ENCODE measurements at places on chromosomes 5 and 9.

- no peak for DNase-seq
Measured at GRCh38 chr9:77827104-77827784, 179.1 kb upstream of the GNA14 start.

- no peak for DNase-seq
Measured at GRCh38 chr5:51495672-51496071, 112.4 kb downstream of the ISL1 start.

DNA sequence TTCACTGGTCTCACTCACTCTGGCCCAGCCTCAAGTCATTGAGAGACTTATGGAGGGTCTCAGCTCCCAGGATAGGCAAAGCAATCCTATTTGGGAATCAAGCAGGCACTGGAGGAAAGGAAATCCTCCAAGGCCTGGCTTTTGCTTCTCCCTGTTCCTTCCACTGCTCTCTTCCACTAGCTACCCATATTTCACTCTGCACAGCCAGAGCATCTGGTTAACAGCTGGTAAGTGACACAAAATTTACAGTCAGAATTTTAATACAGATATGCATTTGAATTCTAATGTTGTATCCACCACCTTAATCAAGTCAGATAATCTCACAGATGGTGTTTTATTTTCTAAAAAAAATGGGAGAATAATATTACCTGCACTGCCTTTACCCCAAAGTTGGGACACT lies 868 bp upstream of the C1QTNF2 start:
- no peak for DNase-seq

- no peak for DNase-seq
Measured at GRCh38 chr5:180553530-180553929, 37.8 kb downstream of the SCGB3A1 start.

- no peak for DNase-seq
Measured at GRCh38 chr9:75464726-75465125, 376.4 kb downstream of the OSTF1 start.

GRCh38 chr9:35205340-35205739 lies 43.5 kb downstream of the UNC13B start:
- DNase-seq = no peak

DNA sequence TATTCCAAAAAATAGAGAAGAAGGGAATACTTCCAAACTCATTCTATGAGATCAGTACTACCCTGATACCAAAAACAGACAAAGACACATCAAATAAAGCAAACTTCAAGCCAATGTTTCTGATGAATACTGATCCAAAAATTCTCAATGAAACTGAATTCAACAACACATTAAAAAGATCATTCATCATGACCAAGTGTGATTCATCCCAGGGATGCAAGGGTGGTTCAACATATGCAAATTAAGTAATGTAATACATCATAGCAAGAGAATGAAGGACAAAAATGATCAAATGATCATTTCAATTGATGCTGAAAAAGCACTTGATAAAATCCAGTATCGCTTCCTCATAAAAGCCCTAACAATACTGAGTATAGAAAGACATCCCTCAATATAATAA lies 4.9 kb upstream of the RCL1 start:
- DNase-seq = no peak

DNA sequence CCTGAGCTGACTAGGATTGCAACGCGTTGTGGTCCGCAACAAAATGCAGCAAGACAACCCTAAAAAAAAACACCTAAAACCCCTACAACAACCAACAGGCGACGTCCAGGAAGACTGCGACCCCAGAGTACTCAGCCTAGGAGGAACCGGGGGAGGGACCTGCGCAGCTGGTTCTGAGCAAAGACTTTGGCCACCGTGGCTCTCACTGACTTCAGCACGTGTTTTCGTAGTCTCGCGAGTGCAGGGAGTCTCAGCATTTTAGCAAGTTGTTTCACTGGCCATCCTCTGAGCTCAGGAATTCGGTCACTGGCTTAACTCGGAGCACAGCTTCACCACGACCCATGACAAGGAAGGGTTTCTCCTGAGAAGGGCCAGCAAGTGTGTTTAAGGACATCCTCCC lies 8.6 kb upstream of the ZDHHC11 start:
- no peak for DNase-seq

GRCh38 chr9:89455356-89455824 lies 42.5 kb downstream of the SEMA4D start:
- no peak for DNase-seq

DNA sequence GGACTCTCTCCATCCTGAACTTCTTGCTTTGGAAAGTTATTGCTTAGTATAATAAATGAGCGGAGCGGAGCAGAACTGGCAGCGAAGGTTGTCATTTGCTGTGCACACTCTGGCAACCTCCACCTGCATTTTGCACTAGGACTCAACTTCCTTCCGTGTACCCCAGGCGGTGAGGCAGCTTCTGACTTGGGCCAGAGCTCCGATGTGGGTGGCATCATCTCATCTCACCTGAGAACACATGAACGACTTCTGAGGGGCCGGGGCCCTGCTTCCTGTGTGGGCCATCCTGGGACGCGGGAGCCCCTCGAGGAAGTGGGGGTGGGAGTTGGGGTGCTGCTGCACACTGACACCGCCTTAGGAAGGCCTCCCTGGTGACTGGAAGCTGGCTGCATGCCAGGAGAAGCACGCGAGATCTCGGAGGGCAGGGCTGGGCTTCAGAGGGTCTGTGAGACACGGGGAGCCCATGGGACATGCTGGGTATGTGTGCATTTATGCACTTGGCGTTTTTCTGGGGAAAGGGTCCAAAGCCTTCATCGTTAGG lies 56.5 kb upstream of the COL5A1 start:
- DNase-seq = no peak

GRCh38 chr5:153816870-153817269 lies 221.8 kb downstream of the FAM114A2 start:
- no peak for DNase-seq

- DNase-seq = no peak
Measured at GRCh38 chr5:132797651-132798050, 15.5 kb upstream of the SOWAHA start.

GRCh38 chr9:107872457-107873192 lies 383.1 kb upstream of the KLF4 start:
- DNase-seq = no peak

GRCh38 chr5:167317884-167318283 lies 973.6 kb upstream of the WWC1 start:
- no peak for DNase-seq

DNA sequence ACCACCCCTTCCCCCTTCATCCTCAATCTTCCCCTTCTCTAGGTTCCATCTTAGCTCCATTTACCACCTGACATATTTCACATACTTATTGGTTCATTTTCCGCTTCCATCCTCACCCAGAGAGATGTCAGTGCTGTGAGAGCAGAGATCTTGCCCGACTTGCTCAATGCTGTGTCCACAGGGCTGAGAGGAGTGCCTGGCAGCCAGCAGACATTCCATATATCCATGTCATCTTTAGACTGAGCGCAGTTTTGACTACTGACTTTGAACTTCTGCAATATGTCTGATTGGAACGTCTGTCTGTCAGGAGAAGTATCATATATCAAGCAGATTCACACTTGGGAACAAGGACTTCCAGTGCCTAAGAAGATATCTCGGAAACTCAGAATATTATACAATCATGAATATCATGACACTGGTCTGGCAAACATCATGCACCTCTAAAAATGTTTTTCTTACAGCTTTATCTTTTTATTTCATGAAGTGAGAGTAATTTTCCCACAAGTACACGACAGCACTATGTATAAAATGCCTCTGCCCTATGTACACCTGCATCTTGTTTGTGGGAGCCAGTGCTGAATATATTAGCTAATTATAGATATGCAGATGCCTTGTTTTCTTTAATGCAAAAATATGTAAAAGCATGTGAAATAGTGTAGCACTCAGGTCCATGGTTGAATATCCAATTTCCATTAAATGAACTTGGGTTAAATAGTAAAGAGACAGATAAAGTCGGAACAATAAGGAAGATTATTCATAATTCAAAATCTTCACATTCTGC lies 454.0 kb upstream of the DAP start:
- no peak for DNase-seq

DNA sequence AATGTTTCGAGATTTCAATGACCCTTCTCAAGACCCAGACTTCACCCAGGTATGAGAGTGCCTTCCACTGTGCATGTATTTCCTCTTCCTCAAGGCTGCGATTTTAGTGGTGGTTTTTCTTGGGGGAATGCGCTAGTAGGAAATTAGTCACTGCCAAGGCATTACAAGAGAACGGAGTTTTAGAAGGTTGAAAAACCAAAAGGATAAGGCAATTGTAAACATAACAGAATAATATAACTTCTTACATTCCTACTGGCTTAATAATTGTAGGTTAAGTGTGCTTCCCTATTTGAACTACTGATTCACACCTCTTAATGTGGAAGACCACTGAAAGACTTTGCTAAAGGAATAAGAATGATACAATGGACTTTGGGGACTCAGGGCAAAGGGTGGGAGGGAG lies 38.9 kb downstream of the ACO1 start:
- no peak for DNase-seq

DNA sequence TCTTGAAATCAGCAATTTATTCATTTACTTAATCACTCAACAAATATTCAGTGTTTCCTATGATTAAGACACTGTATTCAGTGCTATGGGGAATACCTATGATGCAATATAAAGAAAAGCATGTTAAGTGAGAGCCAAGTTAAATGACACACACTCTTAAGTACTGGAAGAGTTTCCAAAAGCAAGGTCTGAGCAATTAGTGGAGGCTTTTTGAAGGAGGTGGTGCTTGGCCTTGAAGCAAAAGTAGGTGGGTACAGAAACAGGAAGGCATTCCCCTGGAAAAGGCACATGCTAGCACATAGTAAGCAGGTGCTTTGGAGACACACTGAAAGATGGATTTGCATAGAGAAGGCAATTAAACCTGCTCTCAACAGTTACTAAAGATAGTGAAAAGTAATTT lies 4.0 kb downstream of the TSLP start:
- DNase-seq = no peak

DNA sequence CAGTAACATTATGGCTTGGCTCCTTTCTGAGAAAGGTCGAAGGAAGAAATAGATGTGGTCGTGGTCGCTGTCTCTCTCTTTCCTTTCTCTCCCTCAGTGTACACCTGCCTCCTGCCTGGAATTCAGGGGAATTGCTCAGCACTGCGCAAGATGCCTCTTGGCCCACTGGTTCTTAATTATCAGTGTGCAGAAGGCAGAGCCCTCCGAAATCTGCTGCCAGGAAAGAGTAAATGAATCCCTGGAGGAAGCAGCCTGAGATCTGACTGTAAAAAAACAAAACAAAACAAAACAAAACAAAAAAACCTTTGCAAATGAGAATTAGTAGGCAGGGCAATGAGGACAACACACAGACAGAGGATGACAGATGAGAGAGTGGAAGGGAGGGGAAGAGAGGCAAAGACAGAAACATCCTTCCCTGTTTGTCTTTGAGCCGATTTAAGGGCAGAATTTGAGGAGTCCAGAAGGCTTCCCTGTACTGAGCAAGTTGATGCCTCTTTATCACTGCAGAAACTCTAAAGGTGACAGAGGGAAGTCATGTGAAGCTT lies 113.8 kb upstream of the PUM3 start:
- DNase-seq = no peak

DNA sequence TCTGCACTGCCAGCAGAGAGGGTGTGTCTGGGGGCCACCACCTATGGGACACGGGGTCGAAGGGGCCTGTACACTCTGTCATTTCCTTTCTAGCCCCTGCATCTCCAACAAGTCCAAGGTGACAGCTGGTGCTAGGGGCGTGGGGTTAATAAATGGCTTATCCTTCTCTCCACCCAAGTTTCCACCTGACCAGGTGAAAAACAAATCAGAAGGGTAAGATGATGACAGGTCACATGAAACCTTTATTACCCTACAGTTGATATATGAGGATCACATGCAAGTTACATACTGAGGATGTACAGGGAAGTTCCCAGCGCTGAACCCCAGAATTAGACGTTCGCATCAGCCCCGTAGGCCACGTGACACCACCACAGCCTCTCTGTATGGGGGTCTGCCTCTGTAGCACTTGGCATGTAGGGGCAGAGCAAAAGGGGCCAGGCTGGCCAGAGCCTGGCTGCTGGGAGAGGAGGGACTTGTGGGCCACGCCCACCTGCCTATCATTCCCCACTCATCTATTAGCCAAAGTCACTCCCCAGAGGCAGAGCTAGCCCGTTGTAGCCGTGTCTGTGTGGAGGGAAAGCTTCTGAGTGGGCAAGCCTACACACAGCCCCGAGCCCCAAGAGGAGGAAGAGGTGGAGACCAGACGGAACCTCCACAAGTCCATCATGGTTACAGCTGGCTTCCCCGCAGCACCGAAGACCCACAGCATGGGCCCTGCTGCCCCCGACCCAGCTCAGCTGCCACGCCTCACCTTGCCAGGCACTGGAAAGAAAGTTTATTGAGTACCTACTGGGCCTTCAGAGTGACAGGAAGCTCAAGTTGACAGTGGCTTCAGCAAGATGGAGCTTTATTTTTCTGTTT lies 2.2 kb downstream of the TMEM141 start:
- no peak for DNase-seq

DNA sequence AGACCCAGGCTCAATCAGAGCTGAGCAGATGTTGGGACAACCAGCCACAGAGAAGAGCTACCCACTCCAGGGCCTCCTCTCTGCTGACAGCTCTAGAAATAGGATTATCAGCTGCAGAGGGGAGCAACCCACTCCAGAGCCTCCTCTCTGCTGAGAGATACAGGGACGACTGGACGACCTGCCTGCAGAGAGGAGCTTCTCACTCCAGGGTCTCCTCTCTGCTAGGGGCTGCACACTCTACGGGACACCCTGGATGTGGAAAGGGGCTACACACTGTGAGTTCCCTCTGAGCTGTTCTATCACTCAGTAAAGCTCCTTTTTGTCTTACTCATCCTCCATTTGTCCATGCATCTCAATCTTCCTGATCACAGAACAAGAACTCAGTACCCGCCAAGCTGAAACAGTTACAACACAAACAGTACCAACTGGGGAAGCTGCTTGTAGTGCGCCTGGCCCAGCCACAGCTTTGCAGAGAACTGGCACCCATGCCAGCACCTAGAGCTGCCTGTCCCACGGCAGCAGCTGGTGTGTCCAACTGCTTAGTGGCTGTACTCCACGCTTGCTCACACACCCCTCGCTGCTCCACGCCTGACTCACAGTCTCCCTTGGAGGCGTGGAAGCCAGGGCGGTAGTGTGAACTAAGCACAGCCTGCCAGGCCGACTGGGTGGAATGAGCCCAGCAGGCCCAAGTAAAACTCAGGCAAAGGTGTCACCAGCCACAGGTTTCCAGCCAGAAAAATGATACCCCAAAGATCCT lies 56.8 kb downstream of the PRELID2 start:
- DNase-seq = no peak

DNA sequence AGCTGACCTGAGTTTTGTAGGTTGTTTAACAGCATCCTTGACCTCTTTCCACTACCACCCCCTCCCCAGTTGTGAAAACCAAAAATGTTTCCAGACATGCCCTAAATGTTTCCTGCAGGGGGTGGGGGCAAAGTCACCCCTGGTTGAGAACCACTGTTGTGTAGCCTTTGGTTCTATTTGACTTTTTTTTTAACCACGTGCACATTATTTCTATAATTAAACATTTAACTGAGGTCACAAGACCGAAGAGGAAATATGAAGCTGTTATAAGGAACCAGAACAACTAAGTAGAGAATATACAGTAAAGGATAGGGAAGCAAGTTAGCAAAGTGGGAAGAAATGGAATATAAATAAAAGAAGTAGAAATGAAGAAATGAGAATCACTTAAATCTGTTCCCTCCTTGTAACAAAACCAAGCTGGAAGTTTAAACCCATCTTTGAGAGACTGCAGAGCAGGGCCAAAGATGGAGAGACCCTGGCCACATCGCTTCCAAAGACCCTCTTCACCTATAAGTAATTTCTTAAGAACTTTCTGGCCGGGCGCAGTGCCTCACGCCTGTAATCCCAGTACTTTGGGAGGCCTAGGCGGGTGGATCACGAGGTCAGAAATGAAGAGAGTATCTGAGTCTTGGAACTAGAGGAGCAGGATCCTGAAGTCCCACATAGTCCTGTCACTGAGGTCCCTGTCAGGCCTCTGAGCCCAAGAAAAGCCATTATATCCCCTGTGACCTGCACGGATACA lies 14.4 kb downstream of the SIT1 start:
- DNase-seq = no peak

Data from stimulated activated CD4-positive, alpha-beta T cell treated with anti-CD3 and anti-CD28 coated beads, TNF-alpha, amount 100 ng/mL, for 48 hours (primary cell).